ENCODE measurements at places on chromosomes 12 and 14. TPM values are rescaled to one million over a fixed set of nuclear protein-coding genes. Genes with fewer than 3 reads are reported as not detected.

DNA sequence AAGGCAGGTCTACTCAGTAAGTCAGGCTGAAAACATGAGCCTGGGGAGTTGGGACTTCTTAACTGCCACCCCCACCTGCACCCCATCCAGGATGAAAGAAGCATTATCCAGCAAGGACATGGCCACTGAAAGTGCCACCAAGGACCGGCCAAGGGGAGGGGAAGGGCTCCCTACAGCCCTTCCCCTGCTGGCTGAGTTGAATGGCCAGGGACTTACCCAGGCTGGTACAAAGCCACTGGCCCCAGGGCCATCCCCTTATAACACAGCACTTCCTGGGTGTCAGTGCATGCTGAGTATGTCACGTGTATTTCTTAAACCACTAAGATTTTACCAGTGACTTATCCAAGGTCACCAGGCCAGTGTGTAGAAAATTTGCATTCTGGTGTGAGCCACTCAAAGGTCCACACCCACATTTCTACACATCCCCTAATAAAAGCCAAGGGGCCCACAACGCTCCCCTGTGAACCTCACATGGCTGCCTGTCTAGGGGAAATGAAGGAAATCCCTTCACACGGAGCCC, 29.3 kb upstream of the ZFP36L1 start:
- no peak for DNase-seq

- peak; percentile 12 for DNase-seq
Observed at GRCh38 chr12:21456291-21456780, 18.9 kb downstream of the PYROXD1 start.

GRCh38 chr12:79274501-79275064, 410.0 kb downstream of the SYT1 start:
- peak; percentile 19 for DNase-seq

- no peak for DNase-seq
Observed at GRCh38 chr12:116187151-116187511, 90.4 kb downstream of the MED13L start.

GRCh38 chr14:103009559-103009958, 47.8 kb downstream of the CDC42BPB start:
- DNase-seq = no peak

DNA sequence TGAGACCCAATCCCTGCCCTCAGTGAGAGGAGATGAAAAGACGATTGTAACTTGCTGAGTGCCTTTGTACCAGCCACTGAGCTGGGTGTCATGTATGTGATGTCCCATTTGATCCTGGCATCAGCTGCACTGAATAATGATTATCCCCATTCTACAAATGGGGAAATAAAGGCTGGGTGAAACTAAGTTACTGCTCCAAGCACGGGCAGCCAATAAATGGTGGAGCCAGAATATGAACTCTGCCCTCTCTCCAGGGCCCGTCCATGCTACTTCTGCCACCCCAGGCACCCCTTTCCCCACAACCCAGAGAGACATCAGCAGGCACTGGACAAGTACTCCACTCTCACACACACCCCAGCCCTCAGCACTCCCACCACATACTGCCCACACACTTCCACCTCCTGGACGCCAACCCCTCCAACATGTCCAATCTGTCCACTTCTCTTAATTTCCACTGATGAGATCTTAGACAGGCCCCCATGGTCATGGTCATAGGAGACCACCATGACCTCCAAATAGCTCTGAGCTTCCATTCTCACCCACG, 115.8 kb downstream of the DICER1 start:
- DNase-seq = no peak

DNA sequence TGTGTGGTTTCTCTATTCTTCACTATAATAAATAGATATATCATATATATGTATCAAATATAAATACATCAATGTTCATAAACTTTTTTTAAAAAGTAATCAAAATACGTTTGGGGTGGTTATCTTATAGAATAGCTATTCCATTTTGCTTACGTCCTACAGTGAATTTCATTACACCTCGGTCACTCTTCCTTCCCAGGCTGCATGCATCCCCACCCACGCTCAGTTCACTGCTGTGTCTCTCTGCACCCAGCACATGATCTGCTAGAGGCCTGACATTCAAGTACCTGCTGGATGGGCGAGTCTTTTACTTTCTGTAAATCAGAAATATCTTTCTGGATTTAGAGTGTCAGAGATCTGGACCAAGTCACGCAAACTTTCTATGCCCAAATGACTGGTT, 3.6 kb downstream of the STX2 start:
- no peak for DNase-seq

- DNase-seq = no peak
Observed at GRCh38 chr14:34685819-34686428, 28.5 kb downstream of the CFL2 start.

- DNase-seq = no peak
Observed at GRCh38 chr12:58291106-58291505, 349.7 kb downstream of the ATP23 start.

DNA sequence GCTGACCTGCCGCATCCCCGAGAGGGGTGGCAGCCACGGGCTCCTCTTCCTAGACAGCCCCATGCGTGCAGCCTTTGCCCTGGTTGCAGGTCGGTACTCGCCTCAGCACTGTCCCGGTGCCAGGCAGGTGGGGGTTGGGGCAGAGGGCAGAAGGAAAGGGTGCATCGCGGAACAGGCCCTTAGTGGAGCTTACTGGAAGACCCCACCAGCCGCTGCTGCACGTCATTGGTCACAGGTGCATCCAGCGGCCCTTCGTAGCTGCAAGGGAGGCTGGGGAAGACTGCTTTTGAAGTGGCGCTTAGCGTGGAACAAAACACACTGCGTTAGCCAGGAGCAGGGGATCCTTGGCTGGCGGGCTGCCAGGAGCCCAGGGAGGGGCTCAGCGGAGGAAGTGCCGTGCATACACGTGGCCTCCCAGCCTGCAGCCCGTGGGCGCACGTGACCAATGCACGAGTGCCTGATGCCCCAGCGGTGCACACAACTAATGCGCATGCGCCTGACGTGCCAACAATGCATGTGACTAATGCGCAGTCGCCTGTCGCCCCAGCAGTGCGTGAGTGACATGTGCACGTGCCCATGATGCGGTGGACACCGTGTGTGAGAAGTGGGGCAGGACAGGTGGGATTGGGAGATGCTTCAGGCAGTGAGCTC, 5.0 kb upstream of the EP400 start:
- DNase-seq = no peak

DNA sequence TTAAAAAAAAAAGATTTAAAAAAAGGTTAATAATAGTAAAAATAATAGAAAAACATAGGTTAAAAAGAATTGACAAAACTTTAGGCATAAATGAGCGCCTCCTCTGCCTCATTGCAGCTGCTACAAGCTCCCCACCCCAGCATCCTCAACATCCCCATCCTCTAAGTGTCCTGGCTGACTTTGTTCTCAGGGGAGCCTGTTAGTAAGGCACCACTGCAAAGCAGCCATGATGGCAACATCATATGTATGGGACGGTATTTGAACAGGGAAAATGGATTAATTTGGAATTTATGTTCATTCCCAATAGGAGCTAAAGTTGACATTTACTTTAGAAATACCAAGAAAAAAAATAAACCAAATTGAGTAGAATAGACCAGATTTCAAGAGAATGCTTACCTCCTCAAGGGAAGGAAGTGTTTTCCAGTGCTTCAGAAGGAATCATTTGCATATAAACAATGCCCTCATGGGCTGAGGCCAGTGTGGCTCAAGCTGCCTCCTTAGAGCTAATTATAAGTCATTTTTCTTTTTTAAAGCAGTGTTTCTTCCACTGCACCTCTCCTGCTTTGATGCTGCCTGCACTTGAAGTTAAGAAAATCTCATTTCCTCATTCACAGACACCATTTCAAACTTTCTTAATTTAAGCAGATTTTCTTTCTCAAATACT, 59.6 kb downstream of the DACT1 start:
- no peak for DNase-seq

GRCh38 chr12:53160673-53161072, 19.8 kb upstream of the ZNF740 start:
- DNase-seq = no peak

DNA sequence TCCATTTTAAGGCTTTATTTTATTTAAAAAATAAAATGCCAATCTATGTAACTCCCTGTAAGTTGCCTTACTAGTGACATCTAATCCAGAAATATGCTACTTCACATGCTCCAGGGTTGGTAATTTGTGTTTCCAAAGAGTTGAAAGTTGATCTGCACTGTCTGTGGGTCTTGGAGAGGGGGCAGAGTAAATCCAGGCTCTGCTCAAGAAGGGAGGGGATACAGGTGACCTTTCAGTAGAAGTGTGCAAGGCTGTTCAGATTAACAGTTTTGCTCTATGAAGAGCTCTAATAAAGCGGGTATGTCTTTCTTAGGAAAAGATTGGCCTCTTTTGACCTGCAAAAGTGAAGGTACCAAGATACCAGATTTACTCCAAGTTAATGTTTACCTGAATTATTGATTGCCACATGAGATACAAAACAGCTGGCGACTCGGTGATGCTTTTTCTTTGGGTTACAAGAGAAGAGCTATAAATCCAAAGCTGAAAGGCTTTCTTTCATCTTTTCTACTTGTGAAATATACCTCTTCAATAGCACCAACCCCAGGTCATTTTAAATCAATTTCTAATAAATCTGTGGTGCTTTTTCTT, 75.6 kb upstream of the FLRT2 start:
- no peak for DNase-seq

- DNase-seq = no peak
Observed at GRCh38 chr12:55092579-55092978, 33.6 kb upstream of the OR9K2 start.

- no peak for DNase-seq
Observed at GRCh38 chr12:98783420-98783819, 138.3 kb downstream of the APAF1 start.

GRCh38 chr12:101823891-101824290, 6.9 kb downstream of the GNPTAB start:
- DNase-seq = peak; percentile 33

DNA sequence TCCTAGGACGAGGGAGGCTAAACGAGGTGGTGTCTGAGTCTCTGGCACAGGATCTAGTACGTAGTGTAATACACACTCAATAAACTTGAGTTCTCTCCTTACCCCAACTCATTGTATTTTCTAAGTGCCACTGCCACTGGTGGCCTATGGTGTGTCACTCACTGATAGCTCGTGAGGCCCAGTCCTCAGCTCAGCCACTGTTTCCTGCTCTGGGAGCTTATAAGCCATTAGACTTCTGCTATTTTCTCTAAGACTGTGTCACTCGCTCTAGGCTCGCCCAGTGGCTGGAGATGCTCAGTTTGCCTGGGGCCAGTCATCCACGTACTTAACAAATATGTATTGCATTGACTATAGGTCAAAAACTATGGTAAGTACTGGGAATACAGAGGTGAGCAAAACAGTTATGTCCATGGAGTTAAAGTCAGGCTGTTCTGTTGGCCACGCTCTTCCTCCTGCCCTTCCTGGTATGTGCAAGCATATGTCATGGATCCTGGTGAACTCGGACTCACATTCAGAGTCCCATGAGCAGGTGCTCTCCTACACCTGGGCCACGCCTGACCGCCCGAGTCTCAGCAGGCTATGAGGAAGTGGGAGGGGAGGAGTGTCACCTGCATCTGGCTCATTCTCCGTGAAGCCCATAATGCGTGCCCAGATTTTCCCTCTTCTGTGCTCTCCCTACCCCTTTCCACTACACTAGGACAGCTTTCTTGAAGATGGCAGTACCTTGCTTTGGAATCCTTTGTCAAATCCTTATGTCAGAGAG, 41.6 kb downstream of the DEGS2 start:
- no peak for DNase-seq

The SLC25A47 gene
- total RNA-seq = not detected

The MIP gene
- total RNA-seq = 0.15 TPM

The M6PR gene
- 119 TPM for total RNA-seq
